ENCODE measurements at places on chromosomes 2 and 18.

GRCh38 chr2:72235497-72236415 is 88.1 kb upstream of the CYP26B1 start:
- DNase-seq: no peak

DNA sequence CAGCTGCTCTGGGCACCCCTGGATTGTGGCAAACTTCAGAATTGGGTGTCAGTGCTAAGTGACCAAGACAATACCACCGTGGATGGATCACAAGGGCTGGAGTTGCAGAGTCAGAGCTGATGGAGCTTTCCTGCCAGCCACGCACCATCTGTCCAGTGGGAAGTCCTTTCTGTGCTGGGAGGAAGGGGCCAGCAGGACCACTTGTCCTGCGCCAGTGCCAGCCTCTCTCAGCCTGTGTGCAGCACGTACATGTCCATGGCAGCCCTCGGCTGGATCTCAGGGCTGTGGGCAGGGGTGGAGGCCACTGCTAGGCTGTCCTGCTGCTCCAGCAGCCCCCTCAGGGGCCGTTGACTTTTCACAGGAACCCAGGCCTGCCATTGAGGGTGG is 33.3 kb downstream of the RAB31 start:
- no peak for DNase-seq

GRCh38 chr18:60684843-60685513 is 312.4 kb upstream of the MC4R start:
- DNase-seq: no peak

DNA sequence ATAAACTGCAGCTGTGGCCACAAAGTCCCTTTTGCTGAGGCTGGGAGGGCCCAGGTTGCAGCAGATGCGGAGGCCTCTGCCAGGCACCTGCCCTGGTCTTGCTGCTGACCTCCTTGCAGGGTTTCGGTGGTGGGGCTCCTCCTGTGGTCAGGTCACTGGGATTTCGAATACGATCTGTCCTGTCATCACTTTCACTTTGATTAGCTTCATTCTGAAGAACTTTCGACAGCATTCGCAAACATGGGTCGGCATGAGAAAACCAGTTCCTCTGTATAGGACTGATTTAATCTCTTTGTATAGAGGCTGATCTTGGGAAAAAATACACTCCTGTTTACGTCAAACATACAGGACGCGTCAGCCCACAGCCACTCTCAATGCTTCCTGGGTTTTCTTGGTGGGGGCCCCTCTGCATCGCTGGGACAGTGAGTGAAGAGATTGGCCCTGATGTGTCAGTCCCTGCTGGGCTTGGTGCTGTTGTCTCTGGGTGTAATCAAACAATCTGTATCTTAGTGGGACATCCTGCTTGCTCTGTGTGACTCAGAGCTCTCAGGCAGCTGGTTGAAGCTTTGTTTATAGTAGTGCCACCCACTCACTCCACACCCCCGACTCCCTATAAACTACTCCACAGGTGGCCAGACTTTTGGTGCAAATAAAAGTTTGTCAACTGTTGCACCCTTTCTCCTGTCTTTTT is 209.4 kb upstream of the CXCR4 start:
- peak; percentile 91 for DNase-seq

GRCh38 chr2:240179941-240180666 is 39.6 kb upstream of the OTOS start:
- no peak for DNase-seq

DNA sequence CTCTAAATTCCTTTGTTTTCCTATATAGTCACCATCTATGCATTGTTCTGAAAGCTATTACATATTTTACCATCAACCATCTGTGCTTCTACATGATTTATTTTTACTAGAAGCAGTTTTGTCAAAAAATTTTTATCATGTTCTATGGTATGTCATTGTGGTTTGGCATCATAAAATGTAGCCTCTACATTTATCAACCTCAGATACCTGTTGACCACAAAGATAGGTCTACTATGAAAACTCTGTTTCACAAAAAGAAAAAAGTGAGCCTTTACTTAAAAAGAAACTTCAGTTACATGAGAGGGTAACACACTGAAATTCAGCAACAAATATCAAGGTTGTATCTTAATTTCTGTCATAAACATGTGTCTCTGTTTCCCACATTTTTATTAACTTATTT is 3.7 kb downstream of the BCL2 start:
- no peak for DNase-seq
